ENCODE measurements at places on chromosomes 12 and 14.
A peak's percentile ranks its signal among the peaks of the same experiment; 100 is the strongest.

GRCh38 chr14:85539510-85539909 lies 9.6 kb downstream of the FLRT2 start:
- DNase-seq = no peak

DNA sequence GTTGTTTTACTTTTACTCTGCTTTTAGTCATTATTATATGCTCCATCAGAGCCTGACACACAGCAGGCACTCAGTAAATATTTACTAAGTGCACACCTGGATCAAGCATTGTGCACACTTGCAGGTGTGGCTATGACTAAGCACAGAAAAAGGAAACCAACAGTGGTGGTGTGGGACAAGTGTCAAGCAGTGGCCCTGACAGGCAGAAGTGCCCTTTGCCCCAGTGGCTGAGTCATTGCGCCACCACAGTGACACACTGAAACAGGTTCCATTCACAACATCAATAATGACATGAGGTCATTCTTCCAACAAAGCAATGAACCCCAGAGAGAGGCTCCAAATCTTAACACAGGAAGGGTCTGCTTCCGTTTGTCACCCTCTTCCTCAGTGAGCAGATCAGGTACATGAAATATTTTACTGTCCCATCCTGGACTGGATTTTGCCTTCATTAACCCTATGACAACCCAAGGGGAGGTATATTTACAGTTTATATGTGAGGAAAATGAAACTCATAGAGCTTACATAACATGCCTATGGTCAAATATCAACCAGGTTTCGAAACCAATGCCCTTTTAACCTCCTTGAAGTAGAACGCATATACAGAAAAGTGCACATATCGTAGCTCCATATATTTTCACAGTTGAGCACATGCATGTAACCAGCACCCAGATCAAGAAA lies 82.6 kb upstream of the GTF2A1 start:
- DNase-seq = no peak

DNA sequence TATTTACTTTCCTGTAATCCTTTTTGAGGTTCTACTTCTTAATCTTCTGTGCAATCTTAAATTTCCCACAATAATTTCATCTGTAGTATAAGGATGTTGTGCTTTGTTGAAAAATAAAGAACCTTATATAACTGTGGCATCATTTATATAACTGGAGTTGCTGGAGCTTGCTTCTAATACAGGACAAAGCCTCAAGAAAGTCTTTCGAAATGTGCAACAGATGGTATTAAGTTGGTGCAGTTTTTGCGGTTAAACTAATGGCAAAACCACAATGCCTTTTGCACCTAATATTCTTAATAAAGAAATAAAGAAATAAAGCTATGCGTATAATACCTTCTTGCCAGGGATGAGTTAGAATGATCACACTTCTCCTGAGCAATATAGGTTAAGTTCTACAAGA lies 180.0 kb downstream of the KITLG start:
- DNase-seq = no peak

DNA sequence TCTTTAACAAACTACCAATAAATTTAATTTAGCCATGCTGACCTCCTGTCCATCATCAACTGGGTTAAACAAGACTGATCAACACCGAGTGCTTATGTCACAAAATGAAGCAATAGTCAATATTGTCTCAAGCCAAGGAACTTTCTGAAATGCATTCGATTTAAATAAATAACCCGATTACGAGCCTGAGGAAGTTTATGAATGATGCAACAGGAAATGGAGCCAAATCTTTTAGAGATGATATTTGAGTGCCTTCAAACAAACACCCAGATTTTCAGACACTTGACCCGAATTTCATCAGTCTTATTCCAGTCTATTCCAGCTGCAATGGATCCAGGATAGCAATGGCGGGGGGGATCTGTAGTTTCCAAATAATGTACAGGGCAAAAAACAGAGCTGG lies 27.9 kb downstream of the FAR2 start:
- no peak for DNase-seq

DNA sequence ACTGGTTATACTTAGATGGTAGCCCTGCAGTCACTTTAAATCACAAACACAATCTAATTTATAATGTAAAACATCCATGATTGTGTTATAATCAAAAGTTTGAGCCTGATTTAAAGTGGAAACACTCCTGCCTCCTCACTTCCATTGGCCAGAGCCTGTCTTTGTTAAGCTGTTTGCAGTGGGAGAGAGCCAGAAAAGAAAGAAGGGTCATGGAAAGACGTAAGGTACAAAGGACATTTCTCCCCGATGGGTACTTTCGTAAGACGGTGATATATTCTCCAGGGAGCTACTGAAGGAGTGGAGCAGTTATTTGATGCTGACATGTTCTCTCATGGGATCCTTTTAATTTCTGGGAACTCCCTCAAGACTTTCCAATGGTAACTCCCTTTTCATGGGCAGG lies 164.0 kb downstream of the METTL25 start:
- no peak for DNase-seq

GRCh38 chr12:47586952-47587669 lies 118.7 kb downstream of the RPAP3 start:
- no peak for DNase-seq

- no peak for DNase-seq
Observed at GRCh38 chr14:77314539-77315457, 5.9 kb downstream of the POMT2 start.

GRCh38 chr14:97266653-97267052 lies 469.5 kb downstream of the VRK1 start:
- DNase-seq = no peak

- peak; percentile 70 for DNase-seq
Observed at GRCh38 chr12:51371295-51371953, 19.8 kb downstream of the GALNT6 start.

- peak; percentile 53 for DNase-seq
Observed at GRCh38 chr12:124392271-124392666, 97.4 kb downstream of the RFLNA start.

DNA sequence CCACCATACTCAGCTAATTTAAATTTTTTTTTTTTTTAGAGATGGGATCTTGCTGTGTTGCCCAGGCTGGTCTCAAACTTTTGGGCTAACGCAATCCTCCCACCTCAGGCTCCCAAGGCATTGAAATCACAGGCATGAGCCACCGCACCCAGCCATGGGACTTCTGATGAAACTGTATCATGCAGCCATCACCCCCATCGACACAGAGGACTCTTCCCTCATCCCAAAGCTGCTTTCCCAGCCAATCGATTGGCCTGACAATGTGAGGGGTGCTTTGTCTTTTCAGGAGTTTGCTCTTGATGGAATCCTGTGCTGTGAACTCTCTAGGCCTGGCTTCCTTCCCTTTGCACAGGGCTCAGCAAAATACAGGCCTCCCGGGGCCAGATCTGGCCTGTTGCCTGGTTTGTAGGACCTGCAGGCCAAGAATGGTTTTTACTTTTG lies 59.6 kb upstream of the NCOR2 start:
- no peak for DNase-seq

- DNase-seq = no peak
Observed at GRCh38 chr14:27222671-27223070, 624.8 kb upstream of the NOVA1 start.

GRCh38 chr14:25628390-25628789 lies 578.4 kb upstream of the STXBP6 start:
- DNase-seq = no peak

- DNase-seq = no peak
Observed at GRCh38 chr14:95663226-95663797, 22.9 kb upstream of the TCL1B start.

DNA sequence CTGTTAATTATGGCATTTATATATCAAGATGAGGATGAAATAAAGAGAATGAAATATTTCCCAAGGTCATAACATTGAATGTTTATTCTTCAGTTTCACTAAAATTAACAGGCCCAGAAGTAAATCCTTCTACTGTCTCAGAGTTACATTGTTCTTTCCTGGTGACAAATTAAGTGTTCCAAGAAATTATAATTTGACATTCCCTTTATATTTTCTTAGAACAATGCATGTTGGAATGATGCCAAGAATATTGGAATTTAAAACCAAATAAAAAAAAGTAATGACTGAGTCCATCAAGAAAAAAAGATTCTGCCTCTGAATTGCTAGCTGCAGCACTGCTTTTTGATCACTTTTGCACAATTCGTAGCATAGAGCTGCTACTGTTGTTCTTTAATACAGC lies 152.1 kb downstream of the METTL25 start:
- DNase-seq = no peak

DNA sequence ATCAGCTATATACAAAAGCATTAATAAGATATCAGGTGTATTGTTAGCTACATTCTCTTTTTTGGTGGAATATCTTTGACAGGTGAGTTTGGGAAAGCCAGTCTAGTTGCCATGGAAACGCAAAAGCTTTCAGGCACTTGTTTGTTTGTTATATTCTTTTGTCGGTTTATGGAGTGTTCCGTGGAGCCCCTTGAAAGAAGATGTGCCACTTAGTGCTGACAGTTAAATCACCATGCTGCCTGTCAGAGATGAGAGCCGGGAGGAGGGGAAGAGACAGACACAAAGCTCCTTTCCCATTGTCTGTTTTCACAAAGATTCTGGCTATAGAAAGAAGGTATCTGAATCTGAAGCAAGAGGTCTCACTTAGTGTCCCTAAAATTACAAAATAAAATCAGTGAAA lies 170.8 kb downstream of the SNAPC1 start:
- DNase-seq = no peak

DNA sequence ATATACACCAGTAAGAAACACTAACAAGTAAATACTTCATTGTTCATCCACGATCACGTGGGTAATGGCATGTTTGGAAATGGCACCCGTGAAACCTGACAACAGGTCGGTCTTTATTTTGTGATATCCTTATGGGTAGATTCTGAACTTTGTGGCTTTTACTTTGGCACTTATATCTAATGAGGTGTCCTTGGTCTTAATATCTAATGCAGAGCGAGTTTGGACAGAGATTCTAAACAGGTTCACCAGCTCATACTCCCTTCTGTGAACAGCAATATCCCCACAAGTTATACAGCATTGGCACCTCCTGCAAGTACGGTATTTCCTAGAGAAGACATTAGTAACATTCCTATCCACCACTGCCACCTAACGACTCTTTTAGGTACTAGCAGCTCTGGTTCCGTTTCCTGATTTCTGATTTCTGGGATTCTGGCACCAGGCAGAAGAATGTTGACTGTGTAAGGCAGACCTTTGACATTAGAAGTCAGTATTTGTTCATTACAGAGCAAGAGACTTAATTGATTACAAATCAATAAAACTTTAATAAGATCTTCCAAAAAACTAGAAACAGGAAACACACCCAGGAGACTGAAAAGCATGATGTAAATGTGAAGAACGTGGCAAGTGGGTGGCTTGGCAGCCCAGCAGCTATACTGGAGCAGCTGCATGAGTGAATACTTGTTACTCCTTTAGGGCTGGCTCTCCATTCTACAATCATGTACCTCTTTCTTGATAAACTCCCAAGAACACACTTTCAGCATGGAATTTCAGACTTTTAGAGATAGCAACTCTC lies 2.5 kb downstream of the ANG start:
- peak; percentile 17 for DNase-seq

GRCh38 chr14:82667006-82667405 lies 1133.4 kb upstream of the SEL1L start:
- no peak for DNase-seq

- DNase-seq = no peak
Observed at GRCh38 chr14:100102156-100102785, 37.0 kb downstream of the EVL start.

DNA sequence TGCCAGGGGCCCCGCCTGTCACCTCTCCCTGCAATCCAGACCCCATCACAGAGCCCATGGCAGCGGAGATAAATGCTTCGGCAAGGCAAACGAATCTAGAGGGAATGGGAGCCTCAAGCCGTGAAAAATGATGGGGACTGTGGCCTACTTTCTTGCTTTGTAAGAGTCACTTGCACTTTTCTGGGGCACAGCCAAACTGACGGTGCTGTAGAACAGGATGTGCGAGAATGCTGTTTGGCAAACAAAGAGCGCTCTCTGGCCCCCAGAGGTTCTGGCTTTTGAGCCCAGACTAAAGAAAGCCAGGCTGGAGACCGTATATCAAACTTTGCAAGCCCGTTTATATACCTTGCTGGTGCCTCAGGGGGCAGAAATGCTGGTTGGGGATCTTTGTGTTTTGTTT lies 108.7 kb downstream of the CACNA1C start:
- DNase-seq = peak; percentile 20

GRCh38 chr12:87082756-87083155 lies 826.6 kb upstream of the MGAT4C start:
- no peak for DNase-seq

- DNase-seq = peak; percentile 42
Observed at GRCh38 chr12:40691913-40692764, at the start of gene CNTN1. Gene CNTN1 (plus strand): TSS chr12:40692439.

All from substantia nigra (tissue), 51 donors.